CD4-positive, alpha-beta T cell treated with Interleukin-4 for 4 hours (primary cell): ENCODE measurements at places on chromosomes 12 and 14.

GRCh38 chr14:29442696-29443095 is 485.0 kb downstream of the PRKD1 start:
- no peak for DNase-seq

- no peak for DNase-seq
Observed at GRCh38 chr14:71488703-71489191, 443.5 kb upstream of the RGS6 start.

DNA sequence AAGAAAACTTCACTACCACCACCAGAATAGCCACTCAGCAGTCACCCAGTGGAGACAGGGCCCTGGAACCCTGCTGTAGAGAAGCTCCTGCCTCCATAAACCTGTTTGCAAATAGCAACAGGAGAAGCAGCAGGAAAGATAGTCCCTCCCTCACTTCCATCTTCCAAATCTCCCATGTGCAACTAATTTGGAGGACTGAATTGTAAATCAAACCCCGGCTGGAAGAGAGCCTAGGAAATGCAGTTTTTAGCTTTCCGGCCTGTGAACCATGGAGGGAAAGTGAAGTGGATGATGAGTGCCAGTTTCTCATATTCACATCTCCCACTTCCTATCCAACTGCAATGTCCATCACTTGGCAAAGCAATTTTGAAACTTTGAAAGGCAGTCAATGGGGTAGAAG is 167.2 kb upstream of the FRMD6 start:
- DNase-seq: no peak

GRCh38 chr12:48980953-48981756 is 3.0 kb downstream of the WNT1 start:
- DNase-seq: peak; percentile 51

GRCh38 chr12:64610660-64611340 is 505 bp downstream of the RASSF3 start:
- DNase-seq: peak; percentile 69

- DNase-seq: no peak
Observed at GRCh38 chr14:87628129-87628528, 364.9 kb downstream of the GALC start.

DNA sequence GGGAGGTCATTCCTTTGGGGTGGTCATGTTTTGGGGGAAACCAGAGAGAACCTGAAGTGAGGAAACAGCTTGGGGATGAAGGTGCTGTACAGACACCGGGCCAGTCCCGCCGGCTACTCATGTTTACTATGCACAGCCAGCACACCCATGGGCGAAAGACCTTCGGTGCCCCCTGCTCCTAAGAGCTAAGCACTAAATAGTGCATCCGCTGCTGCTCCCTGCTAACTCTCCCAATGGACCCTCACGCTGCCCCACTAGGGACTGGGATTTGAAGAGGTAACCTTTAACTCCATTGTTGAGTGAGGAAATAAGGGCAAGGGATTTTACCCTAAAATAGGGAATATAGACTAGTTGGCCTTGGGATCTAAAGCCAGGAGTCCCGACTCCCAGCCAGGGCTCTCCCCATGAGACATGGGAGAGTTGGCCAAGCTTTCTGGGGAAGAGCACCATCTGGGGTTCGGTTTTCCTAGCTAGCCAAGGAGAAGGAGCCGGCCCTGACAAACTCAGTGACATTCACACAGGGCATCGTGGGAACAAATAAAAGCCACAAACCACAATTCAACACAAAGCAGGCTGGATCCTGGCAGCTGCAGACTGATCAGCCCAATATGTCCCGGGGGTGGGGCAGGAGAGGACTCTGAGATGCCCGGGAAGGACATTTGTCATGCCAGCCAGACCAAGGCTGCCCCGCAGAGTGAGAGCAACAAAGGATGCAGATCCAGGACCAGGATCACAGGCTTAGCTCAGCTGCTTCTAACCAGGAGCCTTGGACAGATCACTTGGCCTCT is 91.7 kb downstream of the SINHCAF start:
- DNase-seq: no peak

GRCh38 chr14:81710232-81710845 is 176.7 kb upstream of the SEL1L start:
- peak; percentile 2 for DNase-seq

DNA sequence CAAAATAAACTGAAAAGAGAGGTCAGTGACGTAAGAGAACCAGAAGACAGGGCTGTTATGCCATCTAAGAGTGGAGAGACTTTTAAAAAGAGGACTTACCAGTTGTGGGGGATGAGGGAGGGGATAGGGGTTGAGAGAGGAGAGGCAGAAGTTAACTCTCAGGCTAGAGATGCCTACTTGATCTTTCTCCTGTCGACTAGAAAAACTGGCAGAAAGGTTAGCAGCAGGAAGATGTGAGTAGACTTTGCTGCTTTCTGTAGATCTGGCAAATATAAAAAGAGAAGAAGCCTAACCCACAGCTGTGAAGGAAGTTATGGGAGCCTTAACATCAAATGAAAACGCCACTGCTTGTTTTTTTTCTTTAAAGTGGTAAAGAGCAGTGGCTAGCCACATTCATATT is 10.7 kb downstream of the CREBL2 start:
- DNase-seq: peak; percentile 61

- no peak for DNase-seq
Observed at GRCh38 chr14:102827716-102828115, 50.5 kb downstream of the TRAF3 start.

DNA sequence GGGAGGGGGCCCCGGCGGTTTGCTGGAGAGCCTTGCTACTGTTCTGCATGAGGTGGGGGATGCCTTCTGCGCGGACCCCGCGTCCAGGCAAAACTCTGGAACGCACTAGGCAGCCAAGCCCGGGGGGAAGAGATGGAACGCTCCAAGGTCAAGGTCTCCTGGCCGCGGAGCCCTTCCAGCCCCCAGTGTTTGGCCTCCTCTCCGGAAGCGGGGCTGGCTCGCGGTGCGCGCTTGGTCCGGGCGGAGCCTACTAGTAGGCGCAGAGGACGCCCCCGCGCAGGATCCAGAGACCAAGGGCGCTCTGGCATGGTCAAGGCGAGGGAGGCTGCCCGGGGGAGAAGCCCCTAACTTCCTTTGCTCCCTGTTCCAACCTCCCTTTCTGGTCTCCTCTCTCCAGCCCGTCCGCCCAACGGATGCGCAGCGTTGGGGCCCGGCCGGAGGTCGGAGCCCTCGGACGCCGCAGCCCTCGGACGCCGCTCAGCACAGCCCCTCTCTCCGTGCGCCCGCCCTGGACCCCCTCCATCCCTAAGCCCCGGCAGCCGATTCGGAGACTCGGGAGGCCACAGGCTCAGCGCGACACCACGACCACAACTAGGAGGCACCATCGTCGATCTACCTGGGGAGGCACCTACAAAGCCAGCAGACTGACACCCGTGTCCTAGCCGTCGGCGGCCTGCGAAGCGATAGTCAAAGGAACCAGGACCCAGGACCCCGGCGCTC is 669 bp upstream of the KCNK13 start:
- DNase-seq: no peak

DNA sequence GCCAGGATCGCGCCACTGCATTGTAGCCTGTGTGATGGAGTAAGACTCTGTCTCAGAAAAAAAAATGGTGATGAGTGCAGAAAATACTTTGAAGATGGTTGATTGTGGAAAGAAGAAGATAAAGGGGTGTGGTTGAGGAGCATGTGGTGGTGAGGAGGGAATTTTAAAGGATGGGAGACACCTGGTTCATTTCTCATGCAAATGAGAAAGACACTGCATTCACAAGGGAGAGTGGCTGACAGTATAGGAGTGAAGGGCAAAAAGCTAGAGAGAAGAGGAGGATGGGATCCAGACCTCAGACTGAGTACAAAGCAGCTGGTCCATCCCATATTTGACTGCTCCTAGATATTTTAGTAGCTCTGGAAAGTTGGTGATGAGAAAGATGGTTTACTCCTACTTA is 206.0 kb downstream of the SNAPC1 start:
- no peak for DNase-seq

DNA sequence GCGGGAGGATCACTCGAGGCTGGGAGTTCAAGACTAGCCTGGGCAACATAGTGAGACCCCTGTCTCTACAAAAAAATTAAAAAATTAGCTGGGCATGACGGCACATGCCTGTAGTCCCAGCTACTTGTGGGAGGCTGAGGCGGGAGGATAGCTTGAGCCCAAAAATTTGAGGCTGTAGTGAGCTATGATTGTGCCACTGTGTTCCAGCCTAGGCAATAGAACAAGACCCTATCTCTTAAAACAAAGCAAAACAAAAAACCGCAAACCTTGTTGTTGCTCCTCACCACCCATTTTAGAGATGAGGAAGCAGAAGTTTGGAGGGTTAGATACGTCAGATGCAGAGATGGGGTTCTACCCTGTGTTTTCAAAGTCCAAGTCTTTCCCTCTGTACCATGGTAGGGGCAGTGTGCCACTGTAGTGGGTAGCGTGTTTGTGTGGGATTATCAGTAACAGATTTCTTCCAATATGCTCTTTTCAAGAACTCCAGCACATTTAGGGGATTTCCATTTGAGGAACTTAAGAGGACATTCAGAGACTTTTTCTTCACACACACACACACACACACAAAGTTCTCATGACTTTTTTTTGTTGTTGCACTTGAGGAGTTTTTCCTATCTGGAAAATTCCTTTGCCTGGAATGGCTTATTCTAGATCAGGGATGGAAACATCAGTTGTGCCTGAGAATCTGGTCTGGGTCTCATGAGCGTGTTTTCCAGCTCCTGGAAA is 186.5 kb downstream of the CHST11 start:
- peak; percentile 13 for DNase-seq

DNA sequence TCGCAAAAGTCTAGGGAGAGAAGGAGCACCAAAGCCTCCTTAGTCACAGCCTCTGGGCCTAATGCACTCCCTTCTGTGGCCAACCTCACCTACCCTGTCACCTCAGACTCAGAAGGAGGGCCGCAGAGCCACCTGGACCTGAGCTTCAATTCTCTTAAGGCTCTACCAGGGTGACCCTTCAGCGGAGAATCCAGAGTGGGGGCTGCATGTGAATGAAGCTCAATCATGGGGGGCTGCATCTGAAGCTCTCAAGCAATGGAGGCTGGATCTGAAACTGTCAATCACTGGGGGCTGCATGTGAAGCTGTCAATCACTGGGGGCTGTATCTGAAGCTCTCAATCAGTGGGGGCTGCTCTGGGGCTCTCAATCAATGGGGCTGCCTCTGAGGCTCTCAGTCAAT is 43.1 kb upstream of the EIF5 start:
- DNase-seq: no peak

- DNase-seq: no peak
Observed at GRCh38 chr12:115118177-115118724, 434.3 kb upstream of the TBX3 start.

- DNase-seq: peak; percentile 54
Observed at GRCh38 chr14:90518941-90519256, 122.1 kb downstream of the CALM1 start.

DNA sequence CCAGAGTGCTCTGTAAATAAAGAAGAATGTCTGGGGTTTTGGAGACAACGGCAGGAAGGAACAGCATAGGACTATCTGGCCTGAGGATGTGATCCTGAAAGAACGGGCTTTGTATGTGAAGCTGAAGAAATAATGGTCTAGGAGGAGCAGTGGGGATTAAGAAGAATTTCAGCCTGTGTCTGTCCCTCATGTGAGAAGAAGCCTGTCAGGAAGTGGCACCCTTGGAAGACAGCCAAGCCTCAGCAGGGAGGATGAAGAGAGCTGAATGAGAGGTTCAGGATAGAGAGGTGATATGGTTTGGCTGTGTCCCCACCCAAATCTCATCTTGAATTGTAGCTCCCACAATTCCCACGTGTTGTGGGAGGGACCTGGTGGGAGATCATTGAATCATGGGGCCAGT is 56.9 kb upstream of the TCL1A start:
- no peak for DNase-seq

GRCh38 chr12:122795807-122796206 is 21.4 kb downstream of the CCDC62 start:
- no peak for DNase-seq

DNA sequence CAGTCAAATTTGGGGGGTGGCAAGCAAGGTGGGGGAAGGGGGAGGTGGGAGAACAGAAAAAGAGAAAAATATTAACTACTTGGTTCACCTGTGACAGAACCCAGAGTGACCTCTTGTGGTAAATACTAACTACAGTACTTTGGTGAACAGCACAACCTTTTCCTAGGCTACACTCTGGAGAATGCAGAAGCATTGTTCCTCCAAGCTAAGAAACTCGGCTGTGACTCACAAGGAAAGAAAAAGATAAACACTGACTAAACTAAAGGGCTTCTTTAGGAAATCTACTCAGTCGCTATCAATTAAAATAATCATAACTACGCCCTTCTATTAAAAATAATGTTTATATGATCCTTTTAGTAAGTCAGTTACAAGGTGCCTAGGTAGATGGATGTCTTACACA is 5.4 kb downstream of the KCNH5 start:
- DNase-seq: no peak

- DNase-seq: no peak
Observed at GRCh38 chr12:132428936-132429601, 60.9 kb upstream of the FBRSL1 start.

- no peak for DNase-seq
Observed at GRCh38 chr12:65885716-65886115, 61.4 kb downstream of the HMGA2 start.

- no peak for DNase-seq
Observed at GRCh38 chr14:29681316-29681715, 246.3 kb downstream of the PRKD1 start.

GRCh38 chr14:23565626-23566025 is 2.0 kb downstream of the AP1G2 start:
- DNase-seq: no peak

GRCh38 chr14:99768381-99768780 is 24.8 kb upstream of the EML1 start:
- DNase-seq: no peak

DNA sequence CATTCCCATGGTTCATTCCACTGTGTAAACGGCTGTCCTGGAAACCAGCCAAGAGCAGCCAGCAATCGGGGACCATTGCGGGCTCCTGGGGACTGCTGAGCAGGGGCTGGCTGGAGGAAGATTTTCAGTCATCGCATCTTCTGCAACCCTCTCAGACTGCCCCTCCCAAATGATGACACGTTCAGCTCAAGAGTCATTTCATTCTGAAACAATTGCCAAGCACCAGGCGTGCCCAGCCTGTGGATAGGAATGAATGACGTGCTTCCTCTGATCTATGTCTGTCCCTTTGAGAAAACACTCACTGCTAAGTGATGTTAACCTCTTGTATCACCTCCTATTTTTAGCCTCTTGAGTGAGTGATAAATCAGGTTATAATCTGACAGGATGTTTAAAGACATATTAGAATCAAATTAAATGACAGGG is 62.0 kb downstream of the NDUFA12 start:
- peak; percentile 43 for DNase-seq

- DNase-seq: no peak
Observed at GRCh38 chr12:46492471-46493085, 120.0 kb upstream of the SLC38A2 start.
